ENCODE measurements at places on chromosomes 7 and 10.

DNA sequence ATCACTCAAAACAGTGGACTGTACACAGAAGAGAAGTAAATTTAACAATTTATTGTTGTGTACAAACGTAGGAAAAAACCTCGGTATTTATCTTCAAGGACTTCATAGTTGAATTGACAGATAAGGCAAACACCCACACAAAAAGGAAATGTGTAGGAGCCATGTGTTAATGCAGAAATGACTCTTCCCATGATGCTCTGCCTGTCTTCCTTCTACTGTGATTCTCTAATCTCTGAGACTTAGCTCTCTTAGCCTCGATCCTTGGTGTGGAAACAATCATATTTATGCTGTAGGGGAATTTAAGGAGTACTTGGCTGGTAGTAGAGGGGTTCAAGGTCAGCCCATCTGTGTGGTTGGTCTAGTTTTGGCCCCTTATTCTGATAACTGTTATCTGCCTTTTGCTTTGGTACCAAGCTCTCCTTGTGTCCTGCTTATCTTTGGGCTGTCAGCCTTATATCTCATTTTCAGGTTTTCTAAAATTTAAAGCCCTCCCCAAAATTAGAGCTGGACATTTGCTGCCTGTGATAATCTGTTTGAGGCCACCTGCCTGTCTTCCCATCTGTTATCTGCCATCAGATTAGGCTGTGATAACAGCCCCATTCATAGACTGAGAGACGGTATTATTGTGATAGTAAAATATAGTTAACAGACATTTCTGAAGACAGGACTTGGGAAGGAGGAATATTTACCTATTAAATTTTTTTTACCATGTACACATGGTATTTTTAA lies 81.7 kb downstream of the GPR85 start:
- DNase-seq, result no peak

- no peak for DNase-seq
These were observed 30.4 kb upstream of the DAGLB start for GRCh38 chr7:6478186-6478585.

DNA sequence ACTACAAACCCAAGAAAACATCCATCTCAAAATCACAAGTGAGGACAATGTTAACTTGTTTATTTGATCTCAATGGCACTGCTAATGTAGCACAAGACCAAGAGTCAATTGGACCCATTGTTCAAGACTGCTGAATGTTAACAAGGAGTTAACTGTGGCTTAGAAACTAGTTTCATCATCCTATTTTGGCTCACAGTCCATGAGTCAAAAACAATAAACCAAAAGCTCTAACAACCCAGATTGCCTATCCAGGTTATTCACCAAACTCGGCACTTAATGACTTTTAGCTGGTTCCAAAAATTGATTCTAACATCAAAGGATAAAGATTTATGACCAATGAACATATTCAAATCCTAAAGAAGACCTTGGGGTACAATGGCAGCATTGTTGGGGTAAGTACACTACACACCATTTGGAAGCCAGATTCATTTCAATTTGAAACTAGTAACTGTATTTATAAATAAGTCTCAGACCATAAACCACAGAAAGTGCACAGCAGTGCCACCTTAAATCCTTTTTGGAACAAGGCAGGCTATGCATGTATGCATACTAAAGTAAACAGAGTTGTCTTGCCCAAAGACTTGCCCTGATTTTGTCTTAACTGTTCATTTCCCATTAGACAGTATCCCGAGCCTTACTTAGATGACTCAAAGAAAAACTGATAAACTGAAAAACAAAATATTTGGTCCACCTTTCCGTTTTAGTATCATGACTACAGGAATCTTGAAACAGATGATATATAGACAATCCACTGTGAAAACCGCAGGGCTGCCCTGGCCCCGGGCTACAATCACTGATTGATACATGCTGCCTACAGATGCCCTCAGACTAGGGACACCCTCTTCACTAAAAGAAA lies 84.5 kb downstream of the SRPK2 start:
- DNase-seq, result no peak

DNA sequence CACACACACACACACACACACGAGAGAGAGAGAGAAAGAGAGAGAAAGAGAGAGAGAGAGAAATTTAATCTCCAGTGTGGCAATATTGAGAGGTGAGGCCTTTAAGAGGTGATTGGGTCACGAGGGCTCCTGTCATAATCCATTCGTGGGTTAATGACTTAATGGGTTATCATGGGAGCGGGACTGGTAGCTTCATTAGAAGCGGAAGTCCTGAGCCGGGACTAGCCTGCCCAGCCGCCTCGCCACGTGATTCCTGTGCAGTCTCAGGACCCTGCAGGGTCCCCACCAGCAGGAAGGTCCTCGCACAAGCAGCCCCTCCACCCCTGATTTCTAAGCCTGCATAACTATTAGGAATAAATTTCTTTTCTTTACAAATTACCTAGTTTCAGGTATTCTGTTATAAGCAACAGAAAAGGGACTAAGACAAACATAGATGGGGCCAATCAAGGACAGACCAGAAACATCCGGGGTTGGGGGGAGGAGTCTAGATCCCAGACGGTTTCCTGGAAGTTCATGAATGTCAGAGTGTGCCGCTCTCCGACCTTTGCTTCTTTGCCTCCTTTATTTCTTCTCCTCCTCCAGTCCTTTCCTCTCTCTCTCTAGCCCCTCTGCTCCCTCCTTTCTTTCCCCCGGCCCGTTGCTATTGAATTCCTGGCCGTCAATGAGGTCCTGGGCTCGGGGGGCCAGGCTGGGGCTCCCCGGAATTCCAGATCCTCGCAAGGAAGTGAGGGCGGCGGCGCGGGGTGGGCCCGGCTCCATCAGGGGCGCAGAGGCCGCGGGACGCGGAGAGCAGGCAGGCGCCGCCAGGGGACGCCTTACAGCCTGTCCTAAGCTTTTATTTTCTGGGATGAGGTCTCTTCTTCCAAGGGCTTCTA lies 146.8 kb downstream of the CYP26A1 start:
- no peak for DNase-seq

DNA sequence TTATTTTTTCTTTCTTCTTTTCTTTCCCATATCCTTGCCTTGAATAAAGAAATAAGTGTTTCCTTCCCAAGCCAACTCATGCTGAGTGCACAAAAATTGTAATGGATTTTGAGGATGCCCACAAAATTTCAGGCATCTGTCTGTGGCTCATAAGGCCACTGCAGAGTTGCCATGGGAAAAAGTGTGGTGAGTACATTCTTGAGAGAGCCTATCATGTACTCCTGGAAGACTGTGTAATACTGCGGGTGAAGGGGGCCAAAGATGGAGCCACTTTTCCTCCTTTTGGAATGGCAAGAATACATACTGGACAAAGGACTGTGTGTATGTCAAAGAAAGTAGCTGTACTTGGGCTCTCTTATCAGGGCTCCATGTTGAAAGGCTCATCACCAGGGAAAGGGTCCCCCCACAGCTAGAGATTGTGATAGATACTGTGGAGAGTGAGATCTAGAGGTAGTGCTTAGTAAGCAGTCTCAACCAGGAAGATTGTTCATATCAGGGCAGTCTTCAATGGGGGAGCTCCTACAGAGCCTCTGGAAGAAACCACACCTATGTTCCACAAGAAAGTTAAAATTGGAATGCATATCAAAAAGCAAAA lies 341.6 kb upstream of the KCND2 start:
- no peak for DNase-seq

GRCh38 chr10:35378541-35379210 lies 42.4 kb downstream of the CCNY start:
- no peak for DNase-seq

- no peak for DNase-seq
These were observed 80.0 kb upstream of the UNC5B start for GRCh38 chr10:71132321-71132810.

GRCh38 chr10:70403483-70404035 lies 386 bp upstream of the EIF4EBP2 start:
- no peak for DNase-seq

DNA sequence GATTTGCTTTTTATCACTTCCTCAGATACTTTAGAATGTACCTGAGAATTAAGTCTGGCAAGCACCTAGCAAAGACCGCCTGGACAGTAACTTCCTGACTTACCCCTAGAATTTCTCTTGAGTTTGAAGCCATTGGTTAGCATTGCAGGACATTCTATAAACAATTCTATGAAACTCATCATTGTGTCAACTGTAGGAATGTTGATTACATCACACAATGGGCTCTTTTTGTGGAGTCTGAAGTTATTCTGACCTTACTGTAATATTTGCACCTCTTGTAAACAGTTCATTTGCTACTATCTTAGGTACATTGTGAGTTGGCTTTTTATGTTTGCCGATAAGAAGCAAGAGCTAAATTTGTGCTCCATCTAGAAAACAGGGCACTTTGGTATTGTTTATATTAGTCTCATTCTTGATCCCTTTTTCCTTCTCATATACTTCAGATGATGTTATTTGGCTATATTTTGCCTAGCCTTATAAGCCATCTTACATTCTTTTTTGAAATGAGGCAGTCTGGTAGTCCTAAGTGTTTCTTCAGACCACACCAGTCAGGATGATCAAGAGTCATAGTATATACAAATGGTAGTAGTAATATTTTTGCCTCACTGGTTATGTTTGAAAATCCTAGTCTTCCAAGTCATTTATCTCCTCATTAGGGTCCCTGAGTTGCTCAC lies 52.4 kb downstream of the CASD1 start:
- DNase-seq, result no peak

GRCh38 chr10:44703241-44704155 lies 207.6 kb upstream of the TMEM72 start:
- no peak for DNase-seq

GRCh38 chr7:39624442-39624807 lies 1.1 kb downstream of the RALA start:
- DNase-seq, result no peak

DNA sequence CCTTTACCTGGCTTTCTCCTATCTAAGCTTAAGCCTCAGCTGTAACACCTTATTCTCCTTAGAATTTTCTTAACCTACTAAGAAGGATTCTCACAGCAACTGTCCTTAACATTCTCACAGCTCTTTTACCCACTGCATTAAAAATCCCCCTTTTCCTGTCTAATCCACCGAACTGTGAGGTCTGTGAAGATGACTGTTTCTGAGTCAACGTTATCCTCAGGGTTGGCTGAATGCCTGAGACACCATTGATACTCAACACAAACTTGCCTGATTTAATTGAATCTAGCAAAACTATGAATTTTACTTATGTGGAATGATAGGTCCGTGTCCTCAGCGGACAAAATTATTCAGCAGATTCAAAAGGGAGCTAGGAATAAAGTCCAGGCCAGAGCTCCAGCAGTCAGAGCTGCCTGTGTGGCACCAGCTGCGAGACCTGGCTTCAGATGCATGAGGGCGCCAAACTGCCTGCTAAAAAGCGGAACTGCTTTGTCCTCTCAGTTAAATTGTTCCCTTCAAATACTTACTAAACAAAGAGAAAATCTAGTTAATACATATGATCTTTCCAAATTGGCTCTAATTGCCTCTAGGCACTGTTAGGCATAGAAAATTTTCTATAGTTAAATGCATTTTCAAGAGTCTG lies 33.4 kb upstream of the VWDE start:
- no peak for DNase-seq

GRCh38 chr10:10921826-10922461 lies 95.7 kb upstream of the CELF2 start:
- DNase-seq, result no peak

- DNase-seq, result no peak
These were observed 41.9 kb downstream of the NKX6-2 start for GRCh38 chr10:132743925-132744490.

DNA sequence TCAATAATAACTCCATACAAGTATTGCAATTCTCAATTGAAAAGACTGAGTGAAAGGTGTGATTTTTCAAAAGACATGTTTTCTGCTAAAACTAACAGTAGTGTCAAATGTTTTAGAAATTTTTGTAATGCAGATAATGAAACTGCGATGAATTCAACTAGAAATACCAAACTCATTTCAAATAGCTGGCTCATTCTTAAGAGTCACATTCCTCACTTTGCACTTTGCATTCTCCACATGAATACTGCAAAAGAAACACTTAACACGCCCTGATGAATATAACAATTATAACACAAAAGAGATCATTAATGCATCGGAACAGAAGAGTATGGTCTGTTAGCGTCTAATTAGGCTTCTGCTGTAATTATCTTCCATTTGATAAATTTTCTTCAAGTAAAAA lies 15.5 kb upstream of the TSPAN12 start:
- no peak for DNase-seq

GRCh38 chr7:141306081-141306480 lies 232.2 kb downstream of the TMEM178B start:
- DNase-seq, result no peak

- DNase-seq, result no peak
These were observed 190.7 kb upstream of the SH2B2 start for GRCh38 chr7:102096012-102096332.

Measured in left forelimb (tissue), 1 donor.